ENCODE measurements at places on chromosomes 3 and 15.

GRCh38 chr15:101841656-101842055 is 29.7 kb downstream of the OR4F15 start:
- DNase-seq = no peak

- DNase-seq = no peak
These were observed 7.7 kb downstream of the FURIN start for GRCh38 chr15:90876046-90876445.

DNA sequence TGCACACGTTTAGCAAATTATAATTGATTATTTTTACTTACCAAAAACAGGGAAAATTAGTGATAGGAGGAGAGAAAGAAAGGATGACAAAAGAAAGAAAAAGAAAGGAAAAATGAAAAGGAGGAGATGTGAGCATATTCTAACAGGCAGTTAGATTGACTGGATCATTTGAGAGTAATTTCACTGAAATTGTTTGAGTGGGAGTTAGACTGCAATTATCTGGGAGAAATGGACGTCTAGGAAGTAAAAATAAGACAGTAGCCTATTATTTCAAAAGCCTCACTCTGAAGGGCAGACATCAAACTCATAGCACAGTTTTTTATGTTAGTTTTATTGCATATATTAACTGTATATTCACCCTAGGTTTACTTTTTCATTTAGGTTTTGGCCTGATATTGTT is 272.8 kb upstream of the POU1F1 start:
- no peak for DNase-seq

DNA sequence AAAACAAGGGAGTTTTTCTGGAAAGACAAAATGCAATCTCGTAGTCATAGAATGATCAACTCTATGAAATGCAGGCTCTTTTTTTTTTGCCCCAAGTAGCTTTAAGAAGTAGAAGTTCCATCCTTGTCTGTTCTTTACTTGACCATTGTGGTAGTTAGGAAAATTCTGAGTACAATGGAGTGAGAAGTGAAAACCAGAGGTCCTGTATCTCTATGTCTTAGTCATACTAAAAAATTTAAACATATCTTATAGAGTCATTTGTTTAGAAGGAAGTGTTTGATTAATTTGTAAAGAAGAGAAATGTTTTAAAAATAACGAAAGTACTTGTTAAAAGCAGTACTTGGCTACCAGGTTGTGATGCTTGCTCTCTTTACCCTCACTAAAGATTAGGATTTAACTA is 52.4 kb downstream of the PRKCI start:
- DNase-seq = no peak

DNA sequence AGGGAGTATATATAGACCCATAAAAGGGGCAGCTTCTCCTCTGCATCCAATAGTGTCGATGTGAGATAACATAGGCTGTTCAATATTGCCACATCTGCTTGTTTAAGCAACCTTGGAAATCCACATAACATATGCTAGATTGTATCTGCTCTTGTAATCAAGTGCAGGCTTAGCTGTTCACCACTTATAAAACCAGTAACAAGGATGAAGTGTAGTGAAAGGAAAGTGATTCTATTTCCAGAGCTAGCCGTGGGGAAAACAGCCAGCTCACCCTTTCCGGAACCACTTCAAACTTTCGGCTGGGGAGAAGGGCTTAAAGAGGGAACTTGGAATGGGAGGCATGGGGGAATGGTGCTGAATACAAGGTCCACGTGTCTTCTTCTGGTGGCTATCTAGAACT is 204.0 kb downstream of the TAFA4 start:
- no peak for DNase-seq

DNA sequence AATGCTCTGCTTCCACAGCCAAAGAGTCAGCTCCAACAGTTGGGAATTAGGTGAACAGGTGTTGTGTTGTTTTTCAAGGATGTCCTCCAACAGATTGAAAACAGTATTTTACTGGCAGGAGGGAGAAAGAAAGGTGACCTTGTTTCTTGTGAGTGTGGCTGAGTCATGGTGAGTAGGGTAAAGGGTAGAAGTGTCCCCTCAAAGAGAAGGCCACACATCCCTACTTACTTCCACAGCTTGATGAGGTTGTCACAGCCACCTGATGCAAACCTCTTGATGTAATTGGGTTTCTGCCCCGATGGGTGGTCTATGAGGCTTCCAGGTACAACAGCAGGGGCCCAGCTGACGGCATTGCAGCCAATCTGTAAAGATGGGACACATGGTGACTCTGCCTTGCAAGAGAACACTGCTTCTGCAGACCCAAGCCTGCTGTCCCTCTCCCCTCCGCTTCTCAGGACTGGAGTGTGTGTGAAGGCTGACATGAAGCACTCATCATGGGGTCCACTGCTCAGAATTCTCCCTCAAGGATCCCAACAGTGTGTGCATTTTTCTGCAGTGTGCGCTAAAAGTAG is 12.7 kb upstream of the GHRL start:
- no peak for DNase-seq

- no peak for DNase-seq
These were observed 172.5 kb downstream of the PTPRG start for GRCh38 chr3:61733876-61734275.

- DNase-seq = no peak
These were observed 26.9 kb downstream of the NEK10 start for GRCh38 chr3:27342267-27342666.
